Activated CD8-positive, alpha-beta memory T cell treated with anti-CD3 and anti-CD28 coated beads, Interleukin-2, amount 50 U/mL, for 4 hours (primary cell): ENCODE measurements at places on chromosomes 16 and 17.

DNA sequence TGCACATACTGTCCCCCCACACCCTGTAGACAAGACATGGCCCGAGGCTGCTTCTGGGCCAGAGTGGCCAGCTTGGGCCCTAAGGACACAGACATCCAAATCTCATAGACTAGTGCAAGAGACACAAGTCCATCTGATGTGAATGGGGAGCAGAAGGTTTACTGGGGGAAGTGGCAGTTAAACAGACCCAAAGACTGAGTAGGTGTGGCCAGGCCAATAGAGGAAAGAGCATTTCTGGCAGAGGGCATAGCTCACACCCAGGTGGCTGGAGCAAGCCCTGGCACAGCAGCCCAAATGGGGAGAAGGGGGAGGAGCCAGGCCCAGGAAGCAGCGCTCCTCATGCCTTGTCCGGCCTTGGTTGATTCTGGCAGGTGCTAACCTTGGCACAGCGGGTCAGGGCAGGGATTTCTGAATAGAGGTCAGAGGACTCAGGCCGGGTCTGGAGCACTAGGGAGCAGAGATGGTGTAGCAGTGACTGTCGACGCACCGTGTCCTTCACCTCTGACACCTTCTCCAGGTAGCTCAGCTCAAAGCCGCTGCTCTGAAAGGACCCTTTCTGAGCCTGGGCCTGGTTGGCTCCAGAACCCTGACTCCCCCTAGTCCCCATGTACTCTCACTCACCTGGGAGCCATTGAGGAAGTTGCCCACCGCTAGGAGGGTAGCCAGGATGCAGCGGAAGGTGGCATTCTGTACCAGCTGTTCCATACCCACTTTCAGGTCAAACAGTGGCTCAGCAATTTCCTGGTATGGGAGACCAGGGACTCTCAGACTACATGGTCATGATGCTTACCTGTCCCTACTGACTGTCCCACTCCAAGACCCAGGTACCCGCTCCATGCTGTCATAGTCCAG is 4.1 kb downstream of the TMEM208 start:
- DNase-seq = no peak

- DNase-seq = no peak
Measured at GRCh38 chr17:47812146-47812920, 9.3 kb downstream of the OSBPL7 start.

- no peak for DNase-seq
Measured at GRCh38 chr17:42555122-42555622, 2.4 kb downstream of the HSD17B1 start.

DNA sequence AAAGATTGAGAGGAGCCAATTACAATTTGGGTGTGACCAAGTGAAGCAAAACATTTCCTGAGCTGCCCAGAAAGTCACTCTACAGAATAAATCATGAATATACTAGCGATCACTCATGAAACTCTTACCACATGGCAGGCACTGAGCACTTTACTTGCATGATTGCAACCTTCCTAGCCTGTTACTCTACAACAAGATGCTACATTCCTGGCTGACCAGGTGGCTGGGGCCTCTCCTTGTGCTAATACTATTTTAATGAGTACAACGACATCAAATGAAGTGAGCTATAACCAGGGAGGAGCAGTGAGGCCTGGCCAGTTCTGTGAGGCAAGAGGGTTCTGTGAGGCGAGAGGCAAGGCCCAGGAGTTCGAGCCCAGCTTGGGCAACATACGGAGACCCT is 75.2 kb downstream of the CPPED1 start:
- DNase-seq = no peak

DNA sequence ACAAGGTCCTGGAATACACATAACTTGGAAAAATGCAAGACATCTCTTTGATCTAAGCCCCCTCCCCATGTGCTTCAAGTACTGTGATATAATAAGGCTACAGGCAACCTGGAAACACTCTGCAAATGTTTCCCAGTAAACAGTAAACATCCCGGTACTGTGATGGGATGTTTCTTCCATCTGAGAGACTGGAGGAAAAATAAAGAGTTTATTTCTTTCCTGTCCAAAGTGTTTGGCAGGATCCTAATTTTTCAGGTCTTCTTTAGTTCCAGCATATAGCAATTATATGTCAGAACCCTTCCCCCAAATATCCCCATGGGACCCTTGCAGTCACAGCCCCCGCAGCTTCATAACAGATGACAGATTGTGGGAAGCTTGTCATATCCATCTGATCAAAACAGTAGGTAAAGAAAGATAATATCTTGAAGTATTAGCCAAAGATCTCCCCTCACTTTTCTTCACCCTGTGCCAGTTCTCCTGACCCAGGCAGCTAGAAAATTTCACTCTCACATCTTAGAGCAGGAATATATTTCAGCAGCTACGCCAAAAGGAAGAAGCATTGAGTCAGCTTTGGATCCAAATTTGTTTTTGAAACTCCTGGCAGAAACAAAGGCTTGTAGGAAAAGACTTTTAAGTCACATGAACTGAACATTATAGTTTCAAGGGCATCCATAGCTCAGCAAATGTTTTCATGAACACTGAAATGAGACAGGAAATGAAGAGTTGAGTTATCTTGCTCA is 141.3 kb downstream of the HS3ST3A1 start:
- no peak for DNase-seq

GRCh38 chr17:21814776-21815175 is 122.5 kb downstream of the KCNJ18 start:
- no peak for DNase-seq

DNA sequence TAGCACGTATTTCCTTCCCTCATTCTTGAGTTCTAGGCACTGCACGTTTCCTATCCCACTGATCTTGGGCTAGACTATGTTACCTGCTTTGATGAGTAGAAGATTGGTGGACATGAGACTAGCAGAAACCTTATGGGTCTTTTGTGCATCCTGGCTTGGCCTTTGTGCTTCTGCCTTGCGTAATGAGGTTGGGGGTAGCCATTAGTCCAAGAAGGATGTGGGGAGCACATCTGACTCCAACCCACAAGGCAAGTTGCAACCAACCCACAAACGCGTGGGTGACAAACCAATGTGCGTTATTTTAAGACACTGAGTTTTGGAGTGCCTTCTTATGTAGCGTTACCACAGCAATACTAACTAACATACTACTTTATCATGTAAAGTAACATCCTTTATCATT is 180.4 kb upstream of the IRX5 start:
- DNase-seq = no peak
